ENCODE measurements at places on chromosomes 5 and 9. TPM values are rescaled to one million over a fixed set of nuclear protein-coding genes. Genes with fewer than 3 reads are reported as not detected.
A peak's percentile ranks its signal among the peaks of the same experiment; 100 is the strongest.

DNA sequence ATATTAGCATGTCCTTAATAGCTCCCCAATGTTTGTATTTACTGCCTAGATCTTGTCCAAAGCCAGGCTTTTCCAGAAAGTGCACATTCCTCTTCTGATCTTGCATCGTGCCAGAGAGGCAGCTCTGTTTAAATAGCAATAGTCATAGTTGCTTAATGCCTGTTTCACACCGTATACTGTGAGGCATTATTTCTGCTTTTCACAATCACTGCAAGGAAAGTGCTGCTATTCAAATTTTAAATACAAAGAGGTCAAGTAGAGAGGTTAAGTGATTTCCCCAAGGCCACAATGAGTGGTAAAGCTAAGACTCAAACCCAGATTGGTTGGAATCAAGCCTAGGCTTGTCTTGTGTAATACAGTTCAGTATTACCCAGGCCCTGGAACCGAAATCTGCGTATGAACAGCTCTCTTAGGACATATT, 153.6 kb downstream of the SNX18 start:
- no peak for DNase-seq

Gene GPR151
- total RNA-seq: not detected

DNA sequence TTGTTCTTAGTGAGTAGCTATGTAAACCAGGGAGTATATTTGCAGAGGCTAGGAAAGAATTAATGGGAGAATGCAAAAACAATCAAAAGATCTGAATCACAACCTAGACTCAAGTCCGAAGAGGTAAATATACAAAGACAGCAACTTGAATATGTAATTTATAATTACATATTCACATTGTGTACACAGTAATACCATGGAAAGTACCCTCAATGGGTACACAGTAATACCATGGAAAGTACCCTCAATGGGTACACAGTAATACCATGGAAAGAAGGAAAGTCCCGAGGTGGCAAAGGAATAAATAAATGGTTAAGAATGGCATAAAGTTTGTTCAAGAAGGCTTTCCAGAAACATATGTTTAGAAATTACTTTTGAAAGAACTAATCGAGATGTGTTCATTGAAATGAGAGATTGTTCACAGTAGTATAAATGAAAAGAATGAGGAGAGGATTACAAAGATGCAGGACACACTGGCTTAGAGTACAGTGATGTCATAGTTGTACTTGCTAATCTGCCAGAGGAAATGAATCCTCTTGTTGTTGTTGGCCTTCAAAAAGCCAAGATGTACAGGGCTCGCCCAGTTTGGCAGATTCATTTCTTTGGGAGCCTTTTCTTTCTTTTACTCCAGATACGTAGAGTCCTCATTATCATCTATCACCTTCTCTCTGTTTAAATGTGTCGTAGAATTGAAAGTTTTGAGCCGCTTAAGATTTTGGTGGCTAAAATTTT, 116.0 kb downstream of the UNC13B start:
- peak; percentile 75 for DNase-seq

GRCh38 chr5:180810210-180810958, 7.8 kb upstream of the MGAT1 start:
- DNase-seq: peak; percentile 91
